Activated T-cell treated with anti-CD3 and anti-CD28 coated beads for 24 hours (primary cell): ENCODE measurements at places on chromosomes 12 and 14.

GRCh38 chr12:117844114-117844830 is 124.5 kb downstream of the KSR2 start:
- DNase-seq: no peak

GRCh38 chr12:109987615-109988014 is 8.6 kb downstream of the GIT2 start:
- DNase-seq: no peak

GRCh38 chr12:11863478-11863906 is 207.2 kb upstream of the BCL2L14 start:
- DNase-seq: no peak

GRCh38 chr14:49049711-49050110 is 536.5 kb downstream of the RPS29 start:
- no peak for DNase-seq
